ENCODE measurements at places on chromosomes 7 and 10.

DNA sequence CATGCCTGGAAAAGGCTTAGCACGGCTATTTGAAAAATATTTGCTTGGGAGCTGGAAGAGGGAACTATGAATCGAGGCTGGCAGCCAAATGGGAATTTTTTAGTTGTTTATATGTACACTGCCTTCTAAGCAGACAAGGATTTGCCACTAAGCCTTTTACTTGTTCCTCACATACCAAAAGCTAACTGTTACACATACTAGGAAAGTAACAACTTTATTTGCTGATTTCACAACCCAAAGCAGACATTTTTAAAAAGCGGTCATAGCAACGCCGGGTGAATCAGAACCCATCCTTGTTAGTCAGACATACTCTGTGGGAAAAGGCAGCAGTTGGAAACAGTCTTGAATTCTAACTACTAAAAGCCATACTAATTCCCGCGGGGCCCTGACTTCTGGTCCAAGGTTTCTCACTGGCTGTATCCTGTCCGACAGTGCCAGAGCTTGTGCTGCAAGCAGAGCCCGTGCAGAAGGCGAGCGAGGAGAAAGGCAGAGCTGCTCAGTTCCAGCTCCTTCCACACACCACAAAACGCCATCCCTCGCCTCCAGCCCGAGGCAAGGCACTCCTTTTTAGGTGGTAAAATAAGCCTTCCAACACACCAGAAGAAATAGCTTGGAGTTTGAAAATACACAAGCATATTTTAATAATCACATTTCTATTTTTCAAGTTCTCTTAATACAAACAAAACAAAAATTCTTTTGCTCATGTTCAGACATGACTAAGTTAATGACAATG, 89.2 kb downstream of the RNF216 start:
- DNase-seq, result peak; percentile 84

DNA sequence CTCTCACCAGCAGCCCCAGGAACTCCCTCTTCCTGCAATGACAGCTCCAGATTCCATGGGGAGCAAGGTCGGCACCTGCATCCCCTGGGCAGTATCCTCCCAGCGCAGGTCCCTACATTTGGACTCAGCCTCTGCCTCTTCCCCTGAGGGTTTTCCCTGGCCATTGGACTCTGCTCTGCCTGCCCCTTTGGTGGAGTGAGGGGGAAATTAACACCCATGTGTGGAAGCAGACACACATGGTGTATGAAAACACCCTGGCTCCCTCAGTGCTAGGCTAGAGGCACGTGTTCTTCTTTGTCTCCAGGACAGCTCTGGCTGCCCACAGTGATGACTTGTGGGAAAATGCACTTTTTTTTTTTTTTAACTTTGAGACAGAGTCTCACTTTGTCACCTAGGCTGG, 8.4 kb downstream of the PRF1 start:
- DNase-seq, result no peak

DNA sequence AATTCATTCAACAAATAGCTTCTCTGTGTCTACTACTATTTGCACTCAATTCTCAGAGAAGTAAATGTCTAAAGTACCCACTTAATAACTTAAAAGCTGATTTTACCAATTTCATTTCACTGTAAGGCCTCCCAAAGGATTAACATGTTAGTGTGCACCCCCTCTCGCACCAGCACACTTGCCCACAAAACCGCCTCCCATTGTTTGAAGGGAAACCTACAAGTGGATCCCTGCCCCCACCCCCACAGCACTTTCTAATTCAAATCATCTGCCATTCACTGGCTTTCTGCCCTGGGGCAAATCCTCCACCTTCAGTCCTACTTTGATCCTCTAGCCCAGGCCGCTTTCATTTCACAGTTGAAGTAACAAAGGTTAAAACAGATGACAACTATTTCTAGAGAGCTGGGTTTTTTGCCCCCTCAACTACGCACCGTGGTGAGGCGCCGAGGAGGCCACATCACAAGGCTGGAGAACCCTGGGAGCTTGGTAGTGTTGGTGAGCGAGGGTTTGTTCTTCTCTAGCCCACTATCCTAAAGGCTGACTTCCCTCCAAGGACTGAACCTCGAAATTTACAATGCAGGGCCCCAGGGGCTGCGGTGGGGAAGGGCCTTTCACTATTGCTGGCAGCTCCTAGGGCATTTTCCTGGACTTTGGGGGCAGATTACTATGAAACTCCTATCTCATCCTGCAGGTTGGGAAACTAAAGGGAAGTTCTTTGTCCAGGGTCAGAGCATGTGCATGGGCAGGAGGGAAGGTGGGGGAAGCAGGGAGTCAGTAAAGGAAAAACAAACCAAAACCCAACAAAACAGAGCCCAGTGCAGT, 517.4 kb upstream of the ZMIZ1 start:
- peak; percentile 64 for DNase-seq

DNA sequence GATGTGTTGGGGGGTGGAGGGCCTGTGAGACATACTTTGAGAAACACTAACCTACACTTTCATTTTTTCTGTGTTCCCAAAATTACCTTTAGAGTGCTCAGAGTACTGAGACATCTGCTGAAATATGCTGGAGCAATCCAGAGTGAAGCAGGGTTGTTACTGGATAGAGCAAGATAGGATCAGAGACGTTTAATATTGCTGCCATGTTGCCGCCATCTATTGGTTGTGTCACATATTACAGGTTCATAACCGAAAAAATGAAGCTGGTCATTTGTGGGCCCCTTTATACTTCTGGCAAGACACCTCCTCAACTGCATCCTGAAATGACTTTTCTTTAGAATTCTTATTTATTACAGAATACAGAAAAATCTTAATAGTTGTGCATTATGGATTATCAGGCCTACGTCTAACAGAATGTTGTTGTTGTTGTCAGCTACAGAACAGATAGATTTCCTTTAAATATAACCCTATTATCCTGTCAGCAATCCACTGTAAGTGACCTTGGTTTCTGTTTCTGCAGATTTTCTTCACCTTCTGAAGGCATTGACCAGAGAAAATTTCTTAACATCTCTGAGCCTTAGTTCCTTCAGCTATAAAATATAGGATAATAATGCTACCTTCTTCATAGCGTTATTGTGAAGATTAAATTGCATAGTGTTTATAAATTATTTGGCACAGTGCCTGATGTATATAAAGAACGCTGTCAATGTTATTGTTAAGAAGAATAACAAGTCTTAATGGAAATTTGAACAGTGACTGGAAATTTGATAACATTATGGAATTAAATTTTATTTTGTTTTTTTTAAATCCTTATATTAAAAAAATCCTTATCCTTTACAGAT, 16.2 kb upstream of the DLD start:
- DNase-seq, result peak; percentile 57

GRCh38 chr10:17046989-17047388, 82.6 kb downstream of the CUBN start:
- no peak for DNase-seq

GRCh38 chr7:11625669-11626068, 206.3 kb downstream of the THSD7A start:
- DNase-seq, result no peak

DNA sequence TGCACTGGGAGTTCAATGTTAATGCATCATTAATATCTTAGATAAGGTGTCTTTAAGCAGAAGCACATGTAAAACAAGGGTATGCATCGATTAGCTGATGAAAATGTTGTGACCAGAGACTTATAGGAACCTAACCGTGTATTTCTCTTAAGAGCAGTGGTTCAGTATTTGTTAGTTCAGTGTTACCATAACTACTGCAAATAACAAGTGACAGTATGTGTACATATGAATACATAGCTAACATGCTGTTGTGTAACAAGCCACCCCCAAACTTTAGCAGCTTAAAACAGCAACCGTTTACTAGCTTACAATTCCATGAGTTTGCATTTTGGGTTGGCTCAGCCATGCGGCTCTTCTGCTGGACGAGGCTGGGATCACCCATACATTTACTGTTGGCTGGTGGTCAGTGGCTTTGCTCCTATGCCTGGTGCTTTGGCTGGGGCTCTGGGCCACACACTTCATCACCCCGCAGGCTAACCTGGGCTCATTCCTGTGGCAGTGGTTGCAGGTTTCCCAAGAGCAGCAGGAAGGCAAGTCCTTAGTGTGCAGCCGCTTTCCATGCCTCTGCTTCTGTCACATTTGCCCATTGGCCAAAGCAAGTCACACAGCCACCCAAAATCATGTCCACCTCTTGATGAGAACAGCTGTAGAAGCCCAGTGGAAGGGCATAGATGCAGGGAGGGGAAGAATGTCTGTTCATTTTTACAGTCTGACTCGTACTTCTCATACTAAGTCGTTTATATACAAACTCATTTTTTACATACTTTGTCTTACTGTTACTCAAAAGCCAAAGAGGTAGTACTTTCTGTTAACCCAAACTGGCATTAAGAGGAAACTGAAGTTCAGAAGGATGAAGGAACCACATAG, 103.3 kb upstream of the GATA3 start:
- DNase-seq, result no peak

DNA sequence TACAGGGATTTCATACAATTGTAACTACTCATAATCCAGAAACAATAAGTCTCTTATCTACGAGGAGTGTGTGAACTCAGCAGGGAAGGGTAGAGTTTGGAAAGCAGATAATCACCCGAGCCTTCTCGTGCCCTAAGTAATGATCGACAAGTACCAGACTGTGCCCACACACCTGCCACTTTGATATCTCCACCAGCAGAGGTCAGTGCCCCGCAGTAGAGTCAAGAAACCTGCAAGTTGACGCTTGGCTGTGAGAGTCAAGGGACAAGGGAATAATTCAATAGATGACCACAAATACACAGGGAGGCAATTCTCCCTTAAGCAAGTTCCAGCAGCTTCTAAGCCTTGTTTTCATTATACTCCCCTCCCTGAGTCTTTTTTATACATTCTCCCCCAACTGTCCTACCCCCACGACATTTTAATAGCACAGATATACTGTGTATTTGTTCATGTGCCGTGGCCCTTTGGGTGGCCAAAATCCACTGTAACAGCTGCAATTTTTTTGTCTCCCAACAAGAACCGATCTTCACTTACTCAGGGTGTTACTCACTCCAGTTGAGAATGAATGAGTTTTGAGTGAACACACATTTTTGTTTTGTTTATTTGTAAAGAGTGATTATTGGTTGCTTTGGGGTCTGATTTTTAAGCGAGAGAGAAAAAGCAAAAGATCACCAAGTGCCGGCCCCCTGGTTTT, 106.9 kb upstream of the RHEB start:
- DNase-seq, result peak; percentile 63

Data from BE2C (cell line).